ENCODE measurements at places on chromosomes 2 and 18.
A peak's percentile ranks its signal among the peaks of the same experiment; 100 is the strongest.

DNA sequence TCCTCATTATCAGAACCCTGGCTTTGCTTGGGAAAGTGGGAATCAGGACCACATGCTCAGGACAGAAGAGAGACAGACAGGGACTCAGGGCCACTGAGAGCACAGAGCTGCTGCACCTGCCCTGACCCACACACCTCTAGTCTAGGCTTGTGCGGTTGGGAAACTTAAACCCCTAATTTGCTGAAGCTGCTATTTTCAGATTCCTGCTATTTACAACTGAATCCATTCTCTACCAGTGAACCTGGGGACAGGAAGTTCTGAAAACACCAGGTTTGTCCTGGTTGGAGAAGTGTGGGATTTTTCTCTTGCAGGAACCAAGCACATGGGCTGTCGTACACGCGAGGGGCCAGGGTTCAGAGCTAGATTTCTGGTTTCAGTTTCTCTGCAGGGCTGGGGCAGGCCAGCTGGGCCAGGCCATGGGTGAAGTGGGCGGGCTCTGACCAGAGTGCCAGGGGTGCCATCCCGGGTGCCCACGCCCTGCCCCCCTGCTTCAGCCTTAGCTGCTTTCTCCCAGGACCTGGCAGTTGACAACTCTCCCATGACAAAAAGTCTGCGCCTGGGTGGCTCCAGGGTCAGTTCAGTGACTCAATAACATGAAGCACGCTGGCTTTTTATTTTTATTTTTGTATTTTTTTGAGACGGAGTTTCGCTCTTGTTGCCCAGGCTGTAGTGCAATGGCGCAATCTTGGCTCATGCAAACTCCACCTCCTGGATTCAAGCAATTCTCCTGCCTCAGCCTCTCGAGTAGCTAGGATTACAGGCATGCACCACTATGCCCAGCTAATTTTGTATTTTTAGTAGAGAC, 51.3 kb upstream of the SLC1A4 start:
- DNase-seq = no peak

GRCh38 chr18:8811115-8811514, 105.8 kb downstream of the MTCL1 start:
- DNase-seq = no peak

DNA sequence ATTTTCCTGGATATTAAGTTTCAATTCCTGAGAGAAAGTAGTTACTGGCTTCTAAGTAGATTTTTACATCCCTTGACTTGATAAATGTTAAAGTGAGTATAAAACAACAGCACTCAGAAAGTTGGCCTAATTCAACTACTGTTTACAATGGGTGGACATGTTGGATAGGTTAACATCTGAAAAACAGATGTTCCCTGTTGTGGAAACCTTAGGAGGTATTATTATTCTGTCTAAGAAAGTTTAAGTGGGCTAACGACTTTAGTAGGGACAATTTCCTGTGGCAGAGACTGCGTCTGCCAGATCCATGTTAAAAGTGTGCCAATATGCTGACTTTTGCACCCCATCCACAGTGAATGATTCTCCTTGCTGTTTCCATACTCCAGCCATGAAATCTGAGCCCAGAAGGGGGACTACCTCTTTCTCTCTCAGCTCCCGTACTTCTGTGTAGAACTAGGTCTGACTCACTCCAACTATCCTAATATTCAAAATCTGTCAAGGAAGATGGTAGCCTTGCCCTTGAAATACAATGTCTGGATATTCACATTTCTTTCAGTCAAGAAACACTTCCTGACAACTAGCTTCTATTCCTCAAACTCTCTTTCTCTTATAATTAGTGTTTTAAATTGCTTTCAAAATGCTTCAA, 327.5 kb upstream of the HNRNPA3 start:
- DNase-seq = no peak

GRCh38 chr2:141968433-141968832, 162.4 kb downstream of the LRP1B start:
- DNase-seq = peak; percentile 32

DNA sequence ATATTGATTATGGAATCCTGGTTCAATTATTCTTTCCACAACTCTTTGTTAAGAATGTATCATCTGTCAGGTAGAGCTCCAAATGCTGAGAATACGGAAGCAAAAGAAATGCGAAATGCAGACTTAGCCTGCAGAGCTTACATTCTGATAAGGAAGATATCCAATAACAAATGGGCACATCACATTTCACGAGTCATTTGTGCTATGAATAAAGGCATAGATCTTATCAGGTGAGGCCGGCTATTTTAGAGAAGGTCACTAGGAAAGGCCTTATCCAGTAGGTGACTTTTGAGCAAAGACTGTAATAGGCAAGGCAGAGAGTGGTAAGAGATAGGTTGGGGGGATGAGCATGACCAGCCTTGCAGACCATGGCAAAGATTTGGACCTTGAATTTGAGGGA, 174.3 kb upstream of the SERPINE2 start:
- no peak for DNase-seq

GRCh38 chr18:60639836-60640235, 267.3 kb upstream of the MC4R start:
- no peak for DNase-seq

DNA sequence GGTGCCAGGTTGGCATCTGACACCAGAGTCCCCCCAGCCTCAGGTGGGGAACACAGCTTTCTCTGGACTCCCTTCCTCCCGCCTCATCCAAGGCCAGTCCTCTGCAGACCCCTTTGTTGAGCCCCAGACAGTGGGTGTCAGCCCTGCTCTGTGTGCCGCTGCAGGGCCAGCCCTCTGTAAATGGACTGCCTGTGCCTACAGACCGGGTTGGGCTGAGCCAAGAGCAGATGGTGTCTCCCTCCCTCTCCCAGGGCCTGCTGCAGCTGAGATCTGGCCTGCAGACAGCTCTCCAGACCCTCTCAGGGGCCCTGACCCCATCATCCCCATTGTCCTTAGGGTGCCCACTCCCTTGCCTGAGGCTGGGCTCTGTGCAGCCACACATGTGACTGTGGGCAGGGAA, 160.8 kb downstream of the KLHL29 start:
- DNase-seq = no peak

DNA sequence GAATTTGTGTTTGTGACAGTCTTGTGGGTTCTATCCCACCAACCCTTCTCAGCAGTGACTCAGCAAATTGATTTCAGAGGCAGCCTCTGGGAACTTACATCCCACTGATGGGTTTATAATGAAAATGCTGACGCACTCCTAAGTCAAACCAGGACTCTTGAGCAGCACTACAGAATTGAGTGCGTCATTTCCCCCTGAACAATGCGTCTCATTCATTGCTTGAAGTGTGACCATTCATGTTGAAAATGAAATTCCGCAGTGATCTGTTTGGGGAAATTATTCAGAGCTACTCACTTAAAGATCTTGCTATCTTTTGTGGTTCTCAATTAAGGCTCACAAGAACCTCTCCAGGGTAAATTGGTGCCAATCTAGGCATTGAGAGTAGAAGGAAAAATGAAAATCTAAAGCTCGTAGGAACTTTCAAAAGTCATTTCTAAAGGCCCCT, 417.7 kb upstream of the SLC14A2 start:
- DNase-seq = no peak

- no peak for DNase-seq
Measured at GRCh38 chr2:137912371-137912770, 51.9 kb upstream of the HNMT start.

- peak; percentile 22 for DNase-seq
Measured at GRCh38 chr2:167550448-167550847, 662.2 kb downstream of the XIRP2 start.

- DNase-seq = no peak
Measured at GRCh38 chr2:237282568-237283128, 131.3 kb downstream of the COL6A3 start.

- no peak for DNase-seq
Measured at GRCh38 chr18:40985436-40985835, 969.6 kb upstream of the PIK3C3 start.

- DNase-seq = peak; percentile 95
Measured at GRCh38 chr2:128422571-128422970, 103.9 kb upstream of the HS6ST1 start.

DNA sequence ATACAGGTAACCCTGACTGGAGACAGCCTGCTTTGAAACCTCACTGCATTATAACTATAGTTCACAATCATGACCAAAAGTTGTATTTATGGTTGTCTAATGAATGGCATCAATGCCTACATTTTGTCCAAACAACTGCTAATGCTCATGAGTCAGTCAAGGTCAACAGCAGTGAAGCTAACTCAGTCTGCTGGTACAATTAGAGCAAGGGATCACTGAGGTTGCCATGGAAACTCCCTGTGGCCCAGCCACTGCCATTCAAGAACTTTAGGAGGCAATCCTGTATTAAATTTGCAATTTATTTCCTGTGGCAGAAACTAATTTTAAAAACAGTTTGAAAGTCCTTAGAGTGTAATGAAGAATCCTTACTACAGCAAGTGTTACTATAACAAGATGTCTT, 185.1 kb upstream of the SMAD7 start:
- DNase-seq = peak; percentile 34

- no peak for DNase-seq
Measured at GRCh38 chr2:149357058-149357457, 26.7 kb downstream of the LYPD6 start.

- DNase-seq = no peak
Measured at GRCh38 chr18:5250603-5251002, 44.9 kb downstream of the ZBTB14 start.

DNA sequence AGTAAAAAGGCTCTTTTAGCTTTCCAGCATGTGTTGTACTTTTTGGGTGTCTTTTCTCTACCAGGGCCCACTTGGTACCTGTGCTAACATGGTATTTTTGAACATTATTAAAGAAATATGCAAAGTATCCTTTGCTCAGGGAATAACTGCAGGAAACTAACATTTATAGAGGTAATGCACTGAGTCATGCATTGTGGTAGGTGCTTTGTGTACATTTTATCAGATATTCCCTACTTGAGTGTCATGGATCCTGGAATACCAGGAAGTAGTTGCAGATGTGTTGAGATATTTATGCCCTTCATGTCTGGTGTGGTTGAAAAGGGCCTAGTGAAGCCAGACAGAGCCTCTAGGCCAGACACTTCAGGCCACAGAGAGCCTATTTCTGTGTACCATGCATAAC, 215.5 kb upstream of the CYRIA start:
- DNase-seq = no peak

DNA sequence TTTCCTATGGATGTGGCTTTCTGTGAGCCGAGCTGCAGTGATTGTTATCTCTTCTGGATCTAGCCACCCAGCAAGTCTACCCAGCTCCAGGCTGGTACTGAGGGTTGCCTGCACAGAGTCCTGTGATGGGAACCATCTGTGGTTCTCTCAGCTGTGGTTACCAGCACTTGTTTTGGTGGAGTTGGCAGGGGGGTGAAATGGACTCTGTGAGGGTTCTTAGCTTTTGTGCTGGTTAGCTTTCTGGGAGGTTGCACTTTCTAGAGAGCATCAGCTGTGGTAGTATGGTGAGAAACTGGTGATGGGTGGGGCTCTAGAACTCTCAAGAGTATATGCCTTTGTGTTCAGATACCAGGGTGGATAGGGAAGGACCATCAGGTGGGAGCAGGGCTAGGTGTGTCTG, 45.4 kb upstream of the MYL1 start:
- DNase-seq = no peak

- DNase-seq = peak; percentile 58
Measured at GRCh38 chr2:231900486-231900942, 25.7 kb downstream of the NPPC start.

DNA sequence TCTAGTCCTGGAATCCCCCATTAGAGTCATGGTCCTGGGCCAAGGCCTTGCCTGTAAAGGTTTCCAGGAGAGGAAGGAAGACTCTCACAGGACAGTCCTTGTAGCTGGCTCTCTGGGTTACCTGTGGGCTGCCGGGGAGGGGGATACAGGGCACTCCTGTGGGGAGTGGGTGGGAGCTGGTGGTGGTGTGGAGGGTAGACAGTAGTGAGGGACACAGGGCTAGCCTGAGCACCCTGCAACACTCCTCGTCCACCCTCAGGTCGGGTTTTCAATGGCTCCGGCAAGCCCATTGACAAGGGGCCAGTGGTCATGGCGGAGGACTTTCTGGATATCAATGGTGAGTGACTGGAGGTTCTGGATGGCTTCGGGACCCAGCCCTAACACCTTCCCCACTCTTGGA, 19.7 kb upstream of the ANKRD53 start:
- no peak for DNase-seq

GRCh38 chr2:45909171-45909565, 257.7 kb downstream of the PRKCE start:
- no peak for DNase-seq

- DNase-seq = peak; percentile 90
Measured at GRCh38 chr2:129061069-129061768, 742.6 kb upstream of the HS6ST1 start.

DNA sequence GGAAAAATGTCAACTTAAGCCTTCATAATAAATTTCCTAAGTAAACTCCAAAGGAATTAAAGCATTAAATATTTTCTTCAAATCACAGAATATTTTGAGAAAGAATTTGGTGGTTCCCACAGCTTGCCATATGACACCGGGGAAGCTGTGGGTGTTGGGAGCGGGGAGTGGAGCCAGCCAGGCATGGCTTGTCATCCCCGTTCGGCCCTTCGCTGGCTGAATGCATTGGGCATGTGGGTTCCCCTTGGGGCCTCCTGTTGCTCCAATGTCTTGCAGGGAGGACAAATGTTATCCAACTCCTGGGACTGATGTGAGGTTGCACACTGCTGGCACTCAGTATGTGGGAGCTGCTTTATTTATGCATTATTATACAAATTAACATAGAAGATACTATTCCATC, 18.6 kb downstream of the NGEF start:
- DNase-seq = no peak

- no peak for DNase-seq
Measured at GRCh38 chr2:86398500-86399474, 42.4 kb upstream of the KDM3A start.

GRCh38 chr2:43333656-43334144, 107.3 kb upstream of the ZFP36L2 start:
- peak; percentile 59 for DNase-seq

GRCh38 chr2:105324732-105325131, 4.8 kb downstream of the TGFBRAP1 start:
- DNase-seq = no peak

- DNase-seq = no peak
Measured at GRCh38 chr18:21593540-21594257, 6.8 kb downstream of the ESCO1 start.

DNA sequence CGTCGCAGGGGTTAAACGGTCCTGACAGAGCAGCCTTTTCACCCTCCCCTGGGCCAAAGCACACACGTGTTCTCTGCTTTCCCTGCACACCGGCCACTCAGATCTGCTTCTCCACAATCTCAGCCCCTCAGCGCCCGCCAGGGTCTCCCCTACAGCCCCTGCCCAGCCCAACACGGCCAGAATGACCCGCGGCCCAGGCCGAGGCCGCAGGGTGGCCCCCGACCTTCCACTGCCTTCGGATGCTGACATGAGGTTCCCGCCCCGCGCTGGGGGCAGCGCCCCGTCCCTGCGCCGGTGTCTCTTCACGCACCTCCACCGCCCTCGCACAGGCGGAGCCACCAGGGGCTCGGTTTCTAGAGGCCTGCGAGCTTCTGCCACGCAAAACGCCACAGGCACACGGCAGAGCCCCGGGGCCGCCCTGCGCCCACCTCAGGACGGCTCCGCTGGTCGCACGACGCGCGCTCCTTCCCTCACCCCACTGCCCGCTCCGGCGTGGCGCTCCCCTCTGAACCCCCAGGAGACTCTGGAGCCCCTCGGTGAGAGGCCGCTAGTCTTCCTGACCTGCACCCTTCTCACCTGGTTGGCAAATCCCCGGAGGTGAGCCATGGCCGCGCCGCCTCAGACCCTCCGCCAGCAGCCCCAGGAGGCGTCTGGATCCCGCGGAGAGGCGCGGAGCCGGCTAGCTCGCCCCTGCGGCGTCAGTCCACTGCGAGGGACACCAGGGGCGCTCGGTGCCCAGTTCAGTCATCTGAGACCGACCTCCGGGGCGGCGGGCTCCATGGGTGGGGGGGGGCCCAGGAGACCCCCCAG, 749 bp downstream of the STK25 start:
- peak; percentile 36 for DNase-seq

- DNase-seq = peak; percentile 65
Measured at GRCh38 chr2:42906557-42907411, 114.4 kb upstream of the HAAO start.

All from fibroblast of lung (primary cell).